ENCODE measurements at places on chromosomes 4 and X.

DNA sequence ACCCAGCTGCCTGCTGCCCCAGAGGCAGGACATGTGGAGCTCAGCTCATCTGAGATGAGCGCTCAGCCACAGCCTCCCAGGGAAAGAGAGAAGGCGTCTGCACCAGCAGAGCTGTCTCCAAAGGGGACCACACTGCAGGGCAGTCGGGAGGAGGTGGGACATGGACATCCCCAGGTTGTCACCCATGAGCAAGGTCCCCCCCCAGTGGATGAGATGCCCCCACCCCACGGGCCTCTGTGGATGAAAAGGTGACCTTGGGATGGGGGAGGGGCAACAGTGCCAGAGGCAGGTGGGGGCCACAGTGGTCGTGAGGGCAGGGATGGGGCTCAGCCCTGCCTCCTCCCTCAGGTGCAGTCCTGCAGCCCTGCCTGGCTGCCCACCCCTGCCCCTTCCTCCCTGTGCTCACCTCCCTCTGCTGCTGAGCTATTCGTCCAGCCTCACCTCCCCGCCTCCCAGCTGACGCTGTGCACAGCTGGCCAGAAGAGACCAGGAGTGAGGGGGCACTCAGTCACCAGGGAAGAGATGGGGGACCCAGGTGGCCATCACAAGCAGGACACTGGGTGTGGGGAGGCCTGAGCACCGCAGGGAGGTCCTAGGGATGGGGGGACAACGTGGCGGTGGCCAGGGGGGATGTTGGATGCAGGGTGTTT is 9.3 kb downstream of the NKX1-1 start:
- no peak for DNase-seq

DNA sequence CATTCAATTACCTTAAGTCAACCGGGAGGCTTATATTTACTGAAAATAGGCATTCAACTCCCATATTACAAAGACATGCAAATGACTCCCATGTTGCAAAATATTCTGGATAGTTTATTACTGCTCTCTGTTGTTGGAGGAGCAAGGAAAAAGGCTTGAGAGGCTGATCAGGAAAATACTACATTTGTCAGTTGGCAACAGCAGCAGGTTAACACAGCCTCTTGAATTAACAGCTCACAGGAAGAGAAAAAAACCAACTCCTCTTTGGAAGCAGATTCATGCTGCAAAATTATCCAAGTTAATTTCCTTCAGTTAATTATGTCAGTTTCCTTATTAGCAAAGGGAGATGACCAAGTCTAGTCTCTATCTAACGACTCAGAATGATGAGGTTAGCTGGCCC is 238.9 kb downstream of the MAML3 start:
- DNase-seq: no peak

- no peak for DNase-seq
These were observed 162.2 kb upstream of the GIMD1 start for GRCh38 chr4:106530821-106531220.

DNA sequence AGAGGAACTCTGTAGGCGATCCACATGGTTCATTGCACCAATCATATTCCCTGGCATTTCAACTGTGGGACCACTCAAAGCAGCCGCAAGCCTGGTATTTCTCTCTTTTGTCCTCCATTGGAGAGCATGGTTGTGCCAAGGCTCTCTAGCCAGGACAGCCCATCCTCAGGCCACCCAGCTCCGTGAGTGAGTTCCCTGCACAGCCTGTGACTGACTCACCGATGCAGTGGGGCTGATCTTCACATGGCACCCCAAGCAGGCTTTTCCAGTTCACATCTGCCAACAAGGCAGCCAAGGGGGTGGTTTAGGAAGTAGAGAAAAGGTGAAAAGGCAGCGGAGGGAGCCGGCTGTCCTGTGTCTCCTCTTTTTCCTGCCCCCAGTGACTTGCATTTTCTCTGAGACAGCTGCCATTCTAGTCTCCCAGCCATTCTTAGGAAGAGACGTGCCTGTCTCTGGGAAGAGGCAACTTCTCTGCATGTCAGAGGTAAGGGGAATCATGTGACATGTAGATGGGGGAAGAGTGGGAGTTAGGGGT is 69.2 kb downstream of the MID1IP1 start:
- DNase-seq: no peak

GRCh38 chrX:152913346-152913745 is 15.5 kb downstream of the ZNF185 start:
- DNase-seq: no peak

GRCh38 chr4:153327247-153327646 is 17.2 kb upstream of the MND1 start:
- no peak for DNase-seq

GRCh38 chr4:162557516-162558106 is 393.8 kb upstream of the FSTL5 start:
- no peak for DNase-seq

DNA sequence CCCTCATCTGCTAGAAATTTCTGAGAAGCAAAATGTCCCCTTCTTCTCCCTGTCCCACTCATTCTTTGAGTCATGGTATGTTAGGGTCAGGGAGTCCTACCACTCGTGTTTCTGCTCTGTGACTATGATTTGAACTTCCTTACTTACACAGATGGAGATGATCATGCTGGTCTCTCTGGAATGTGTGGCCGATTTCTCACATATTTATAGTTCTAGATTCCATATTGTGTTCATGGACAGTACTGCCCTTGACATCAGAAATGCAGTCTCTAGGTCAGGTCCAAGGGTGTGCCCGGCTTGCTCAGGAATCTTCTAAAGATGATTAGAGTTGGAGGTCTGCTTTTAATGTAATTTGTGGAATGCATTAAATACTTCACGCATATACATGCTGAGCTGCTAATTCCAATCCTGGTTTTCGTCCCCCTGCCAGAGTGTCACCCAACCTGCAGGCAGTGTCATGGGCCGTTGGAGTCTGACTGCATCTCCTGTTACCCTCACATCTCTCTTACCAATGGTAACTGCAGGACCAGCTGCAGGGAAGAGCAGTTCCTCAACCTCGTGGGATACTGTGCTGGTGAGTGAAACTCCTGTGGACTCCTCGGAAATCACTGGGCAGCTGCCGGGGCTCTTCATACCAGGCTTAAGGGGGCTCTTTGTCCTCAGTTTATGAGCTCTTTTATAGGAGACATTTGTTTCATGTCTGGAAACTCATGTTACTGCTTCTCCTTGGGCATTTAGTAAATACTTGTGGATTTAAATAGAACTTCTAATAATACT is 214.1 kb upstream of the ANXA3 start:
- no peak for DNase-seq
